ENCODE measurements at places on chromosomes 3 and 15. TPM values are rescaled to one million over a fixed set of nuclear protein-coding genes. Genes with fewer than 3 reads are reported as not detected.

GRCh38 chr15:40238532-40239403 is at the start of gene PAK6:
TSS of gene PAK6 (plus strand) at chr15:40239063. CDS start at chr15:40264786, 25,723 bp downstream.
- H3K27ac ChIP-seq: no peak within 1 kb of the TSS
- no peaks in the 10 kb centered on the region for H3K36me3 ChIP-seq
- no peak within 1 kb of the TSS for H3K4me3 ChIP-seq
- peak; percentile 22 for DNase-seq
- H3K4me1 ChIP-seq: peaks cover 6% of the 10 kb centered on the region
- H3K27me3 ChIP-seq: peaks cover 17% of the 10 kb centered on the region

- H3K27ac ChIP-seq: no peak overlapping the region
- H3K36me3 ChIP-seq: peaks cover 2% of the 10 kb centered on the region
- no peak for DNase-seq
- H3K27me3 ChIP-seq: no peaks in the 10 kb centered on the region
- no peak overlapping the region for H3K4me3 ChIP-seq
- H3K4me1 ChIP-seq: no peaks in the 10 kb centered on the region
Measured at GRCh38 chr3:177237206-177237605, 39.9 kb upstream of the TBL1XR1 start.

DNA sequence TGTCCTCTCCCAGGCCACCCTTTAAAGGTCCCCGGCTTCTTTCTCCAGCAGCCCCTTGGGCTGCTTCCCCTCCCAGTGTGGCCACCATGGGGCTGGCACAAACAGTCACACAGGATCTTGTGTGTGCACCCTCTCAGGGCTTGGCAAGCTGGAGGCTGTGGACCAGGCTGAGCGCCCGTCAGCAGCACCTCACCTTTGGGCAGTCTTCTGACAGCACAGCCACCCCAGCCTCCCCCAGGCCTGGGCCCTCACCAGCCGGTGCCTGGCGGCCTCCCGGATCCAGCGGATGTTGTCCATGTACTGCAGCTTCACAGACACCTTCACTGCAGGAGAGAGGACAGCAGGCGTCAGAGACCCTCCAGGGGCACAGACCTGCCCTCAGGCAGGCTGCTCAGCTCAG is 20.1 kb upstream of the ZXDC start:
- H3K27me3 ChIP-seq: no peaks in the 10 kb centered on the region
- DNase-seq: no peak
- H3K36me3 ChIP-seq: no peaks in the 10 kb centered on the region
- no peak overlapping the region for H3K27ac ChIP-seq
- peaks cover 17% of the 10 kb centered on the region for H3K4me1 ChIP-seq

DNA sequence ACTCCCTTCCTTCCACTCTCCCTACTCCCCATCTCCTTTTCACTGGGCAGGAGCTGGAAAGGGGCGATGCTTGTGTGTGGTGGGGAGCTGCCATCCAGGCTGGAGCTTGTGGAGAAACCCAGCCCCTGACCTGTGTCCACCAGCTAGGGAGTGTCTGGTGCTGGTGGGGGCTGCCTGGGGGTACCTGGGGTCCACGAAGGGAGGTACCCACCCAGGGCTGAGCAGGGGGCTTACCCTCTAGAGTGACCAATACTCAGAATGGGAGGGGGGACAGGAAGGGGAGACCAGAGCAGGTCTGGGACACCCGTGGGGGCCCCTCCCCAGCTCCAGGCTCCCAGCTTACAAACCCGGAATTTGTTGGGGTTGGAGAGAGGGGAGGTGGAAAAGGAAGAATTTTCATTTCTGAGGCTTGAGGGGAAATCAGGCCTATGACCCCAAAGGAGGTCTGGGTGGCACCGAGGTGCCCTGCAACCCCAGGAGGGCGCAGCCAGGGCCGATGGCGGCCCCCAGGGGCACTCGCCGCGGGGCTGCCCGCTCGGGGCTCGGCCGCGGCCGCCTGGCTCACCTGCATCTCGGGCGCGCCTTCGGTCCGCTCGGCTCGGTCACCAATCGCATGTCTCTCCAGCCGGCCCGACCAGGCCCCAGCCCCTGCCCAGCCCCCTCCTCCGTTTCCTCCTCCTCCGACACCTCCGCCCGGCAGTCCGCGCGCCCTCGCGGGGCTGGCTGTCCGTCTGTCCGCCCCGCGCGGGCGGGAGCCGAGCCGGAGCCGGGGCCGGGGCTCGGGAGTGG is 773 bp downstream of the LINGO1 start:
- DNase-seq: no peak
- no peak overlapping the region for H3K27ac ChIP-seq
- H3K36me3 ChIP-seq: no peaks in the 10 kb centered on the region
- H3K4me3 ChIP-seq: no peak overlapping the region

DNA sequence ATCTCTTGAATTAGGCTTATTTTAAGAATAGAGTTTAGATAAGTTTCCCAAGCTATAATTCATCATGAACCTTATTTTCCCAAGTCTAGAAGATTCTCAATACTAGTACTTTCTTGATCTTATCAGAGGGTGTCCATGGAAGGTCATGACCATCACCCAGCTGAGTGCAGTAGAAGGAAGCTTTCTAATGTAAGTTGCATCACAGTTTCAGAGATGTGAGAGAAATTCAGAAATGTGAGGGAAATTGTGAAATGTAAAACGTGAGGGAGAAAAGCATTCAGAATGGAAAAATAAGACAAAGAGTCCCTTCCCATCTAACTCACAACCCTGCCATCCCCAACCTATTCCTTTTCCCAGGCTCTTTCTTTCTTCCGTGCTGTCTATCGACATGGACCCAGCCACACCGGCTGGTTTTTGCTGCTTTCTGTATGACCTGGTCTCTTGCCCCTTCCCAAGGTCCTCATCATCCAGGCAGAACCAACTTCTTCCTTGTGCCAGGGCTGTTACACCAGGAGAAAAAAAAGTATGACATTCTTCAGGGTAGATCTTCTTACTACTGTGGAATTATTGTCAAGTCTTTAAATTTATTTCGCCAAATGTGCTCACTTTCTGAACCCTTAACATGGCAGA is 6.7 kb downstream of the CAPN3 start:
- H3K27ac ChIP-seq: no peak overlapping the region
- H3K27me3 ChIP-seq: no peaks in the 10 kb centered on the region
- H3K4me1 ChIP-seq: no peaks in the 10 kb centered on the region
- H3K4me3 ChIP-seq: no peak overlapping the region
- no peaks in the 10 kb centered on the region for H3K36me3 ChIP-seq

DNA sequence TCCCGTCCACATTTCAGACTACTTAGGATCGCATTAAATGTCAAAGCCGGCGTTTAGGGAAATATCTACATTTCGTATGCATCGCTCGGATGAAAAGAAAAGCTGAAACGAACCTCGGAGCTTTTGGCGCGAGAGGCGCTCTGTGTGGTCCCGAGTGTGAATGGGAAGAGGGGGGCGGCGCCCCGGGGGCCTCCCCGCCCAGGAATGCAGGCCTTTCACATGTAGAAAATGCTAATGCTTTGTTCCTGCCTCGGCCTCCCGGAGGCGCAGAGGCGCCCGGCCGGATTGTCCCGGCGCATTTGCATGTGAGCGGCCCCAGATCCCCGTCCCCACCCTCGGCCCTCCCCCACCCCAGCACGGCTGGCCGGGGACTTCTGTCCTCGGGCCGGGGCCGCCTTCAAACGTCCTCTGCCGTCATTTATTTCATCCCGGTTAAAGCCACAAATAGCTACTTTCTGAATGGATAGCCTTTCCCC is 37.0 kb upstream of the TRIM71 start:
- H3K4me3 ChIP-seq: peak overlapping the region; percentile 80
- peaks cover 16% of the 10 kb centered on the region for H3K27me3 ChIP-seq
- H3K4me1 ChIP-seq: peaks cover 14% of the 10 kb centered on the region
- peaks cover 2% of the 10 kb centered on the region for H3K36me3 ChIP-seq

- H3K27ac ChIP-seq: no peak overlapping the region
- no peaks in the 10 kb centered on the region for H3K4me1 ChIP-seq
- H3K36me3 ChIP-seq: peaks cover 40% of the 10 kb centered on the region
- no peak overlapping the region for H3K4me3 ChIP-seq
Measured at GRCh38 chr15:25759421-25759820, 103.7 kb downstream of the ATP10A start.

DNA sequence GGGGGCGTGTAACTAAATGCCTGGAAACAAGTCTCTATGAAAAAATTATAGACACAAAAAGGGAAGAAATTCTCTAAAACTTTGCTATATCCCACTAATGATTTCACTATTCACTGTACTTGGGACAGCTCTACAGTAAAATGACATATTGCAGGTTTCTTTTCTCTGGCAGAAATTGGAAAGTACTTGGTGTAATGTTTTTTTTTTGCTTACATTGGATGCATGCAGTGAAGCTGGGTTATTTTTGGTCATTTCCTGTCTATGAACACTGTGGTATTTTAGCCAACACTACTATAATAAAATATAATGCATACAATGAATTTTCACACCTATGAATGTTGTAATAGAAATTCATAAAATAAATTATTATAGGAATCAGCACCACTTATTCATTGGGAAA is 109.7 kb downstream of the LRRC49 start:
- no peak for DNase-seq
- no peaks in the 10 kb centered on the region for H3K36me3 ChIP-seq
- H3K27ac ChIP-seq: no peak overlapping the region
- H3K27me3 ChIP-seq: peaks cover 15% of the 10 kb centered on the region
- no peaks in the 10 kb centered on the region for H3K4me1 ChIP-seq

DNA sequence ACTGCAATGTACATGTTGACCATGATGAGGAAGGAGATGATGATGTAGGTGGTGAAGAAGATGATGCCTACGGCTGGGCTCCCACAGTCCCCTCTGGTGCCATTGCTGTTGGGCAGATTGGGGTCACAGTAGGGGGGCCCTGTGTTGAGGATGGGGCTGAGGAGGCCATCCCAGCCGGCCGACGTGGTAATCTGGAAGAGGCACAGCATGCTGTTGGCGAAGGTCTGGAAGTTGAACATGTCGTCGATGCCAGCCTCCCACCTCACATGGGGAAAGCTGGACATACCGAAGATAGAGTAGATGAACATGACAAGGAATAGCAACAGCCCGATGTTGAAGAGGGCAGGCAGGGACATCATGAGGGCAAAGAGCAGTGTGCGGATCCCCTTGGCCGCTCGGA is 48.6 kb upstream of the SCN5A start:
- H3K27me3 ChIP-seq: peaks cover 8% of the 10 kb centered on the region
- no peaks in the 10 kb centered on the region for H3K4me1 ChIP-seq
- no peak overlapping the region for H3K4me3 ChIP-seq
- no peaks in the 10 kb centered on the region for H3K36me3 ChIP-seq

- no peak overlapping the region for H3K4me3 ChIP-seq
- H3K4me1 ChIP-seq: no peaks in the 10 kb centered on the region
- no peaks in the 10 kb centered on the region for H3K36me3 ChIP-seq
Measured at GRCh38 chr3:118818386-118818785, 216.3 kb downstream of the IGSF11 start.

DNA sequence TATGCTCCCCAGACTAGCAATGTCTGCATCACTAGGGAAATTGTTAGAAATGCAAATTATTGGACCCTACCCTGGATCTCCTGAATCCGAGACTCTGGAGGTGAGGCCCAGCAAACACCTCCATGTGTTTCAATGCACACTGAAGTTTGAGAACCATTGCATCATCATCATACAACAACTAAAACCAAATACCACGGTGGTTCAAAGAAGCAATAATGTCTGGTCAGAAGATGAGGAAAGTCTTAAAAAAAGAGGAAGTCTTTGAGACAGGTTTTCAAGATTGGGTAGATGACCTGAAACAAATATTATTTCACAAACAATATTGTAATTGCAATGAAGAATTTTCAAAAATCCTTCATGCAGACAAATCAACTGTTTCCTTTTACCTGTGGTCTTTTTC is 60.3 kb upstream of the TRA2B start:
- H3K36me3 ChIP-seq: no peaks in the 10 kb centered on the region
- no peak for DNase-seq
- peaks cover 30% of the 10 kb centered on the region for H3K27me3 ChIP-seq
- H3K27ac ChIP-seq: no peak overlapping the region

The GOLGA8J gene
- not detected for total RNA-seq

The GPR160 gene
- total RNA-seq: 6.2 TPM

The CMTM8 gene
- total RNA-seq: 6.5 TPM

The EXD1 gene
- total RNA-seq: not detected
